Temporal lobe (tissue), 4 donors: ENCODE measurements at places on chromosomes 16 and 17. TPM values are rescaled to one million over a fixed set of nuclear protein-coding genes. Genes with fewer than 3 reads are reported as not detected.

The CLDN7 gene
- total RNA-seq = 0.49 TPM

The ABCC6 gene
- total RNA-seq = 0.74 TPM

The RNU2-1 gene
- total RNA-seq = not detected

The CDH11 gene
- total RNA-seq = 149 TPM

The CDH3 gene
- 10.1 TPM for total RNA-seq

The TTYH2 gene
- 6.4 TPM for total RNA-seq

The KRT20 gene
- total RNA-seq = 0.25 TPM

The DYNLRB2 gene
- 1.7 TPM for total RNA-seq

The SLC47A1 gene
- total RNA-seq = 3.7 TPM

The TEKT3 gene
- total RNA-seq = 0.49 TPM

The PSMB10 gene
- 11.3 TPM for total RNA-seq

The PLA2G10 gene
- total RNA-seq = not detected

The FA2H gene
- total RNA-seq = 0.49 TPM

The TNFSF13 gene
- total RNA-seq = 0.49 TPM

The TBC1D3B gene
- total RNA-seq = 2.0 TPM

The ENGASE gene
- 16.7 TPM for total RNA-seq

The EFCAB5 gene
- 2.7 TPM for total RNA-seq

The NME1 gene
- total RNA-seq = 37.6 TPM

The OTOP2 gene
- not detected for total RNA-seq

The TEFM gene
- total RNA-seq = 11.3 TPM

The TMED6 gene
- total RNA-seq = not detected
